RWPE2 (cell line): ENCODE measurements at places on chromosomes 7 and 10.

GRCh38 chr10:54009672-54010071, 791.4 kb downstream of the PCDH15 start:
- no peaks in the 10 kb centered on the region for H3K36me3 ChIP-seq
- no peak overlapping the region for H3K4me3 ChIP-seq
- DNase-seq, result no peak

- H3K27ac ChIP-seq, result no peak overlapping the region
- no peaks in the 10 kb centered on the region for H3K27me3 ChIP-seq
- peaks cover 4% of the 10 kb centered on the region for H3K4me1 ChIP-seq
These were observed 5.0 kb upstream of the TASOR2 start for GRCh38 chr10:5679606-5680005.

GRCh38 chr10:16292366-16292765, 144.4 kb upstream of the PTER start:
- H3K4me3 ChIP-seq, result no peak overlapping the region
- H3K27me3 ChIP-seq, result no peaks in the 10 kb centered on the region
- H3K4me1 ChIP-seq, result no peaks in the 10 kb centered on the region
- H3K27ac ChIP-seq, result no peak overlapping the region
- H3K36me3 ChIP-seq, result no peaks in the 10 kb centered on the region

DNA sequence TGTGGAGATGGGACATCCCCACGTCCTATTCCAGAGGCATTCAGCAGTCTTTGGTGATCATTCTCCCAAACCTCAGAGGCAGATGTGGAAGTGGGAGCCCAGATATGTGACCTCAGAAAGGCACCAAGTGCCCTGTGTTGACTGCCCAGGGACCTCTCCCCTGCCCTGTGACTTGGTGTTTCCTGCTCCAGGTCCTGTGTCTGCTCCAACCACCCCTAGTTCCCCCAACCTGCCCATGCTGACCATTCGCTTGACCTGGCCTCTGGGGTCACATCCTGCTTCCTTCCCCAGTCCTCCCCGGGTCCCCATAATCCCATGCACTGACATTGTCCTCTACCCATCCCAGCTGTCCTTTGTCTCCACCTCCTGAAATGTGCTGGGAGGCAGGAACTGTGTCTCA, 7.6 kb downstream of the CYP26A1 start:
- no peak for DNase-seq
- no peaks in the 10 kb centered on the region for H3K36me3 ChIP-seq
- H3K27ac ChIP-seq, result no peak overlapping the region
- H3K27me3 ChIP-seq, result peaks cover 12% of the 10 kb centered on the region
- no peaks in the 10 kb centered on the region for H3K4me1 ChIP-seq
- H3K4me3 ChIP-seq, result no peak overlapping the region
